Activated naive CD4-positive, alpha-beta T cell (primary cell): ENCODE measurements at places on chromosomes 12 and 14.

DNA sequence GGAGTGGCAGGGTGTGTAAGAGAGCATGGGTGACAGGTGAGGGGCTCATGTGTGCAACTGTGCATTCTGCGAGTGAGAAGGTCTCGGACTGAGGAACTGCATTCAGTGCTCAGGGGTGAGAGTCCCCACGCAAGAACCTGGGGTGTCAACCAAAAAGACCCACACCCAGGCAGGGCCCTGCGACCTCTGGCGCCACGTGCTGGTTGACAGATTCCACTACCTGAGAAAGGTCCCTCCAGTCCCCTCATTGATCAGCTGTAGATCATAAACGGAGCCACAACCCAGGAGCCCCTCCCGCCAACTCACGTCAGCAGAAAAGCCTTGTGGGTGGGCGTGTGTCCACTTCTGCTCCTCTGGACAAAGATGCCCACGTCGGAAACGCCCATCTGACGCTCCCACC, 98.7 kb downstream of the ASCL4 start:
- no peak for DNase-seq

GRCh38 chr14:88005978-88006851, 1.3 kb downstream of the GPR65 start:
- DNase-seq, result peak; percentile 31

- DNase-seq, result no peak
Measured at GRCh38 chr14:54177019-54177418, 219.8 kb upstream of the CDKN3 start.

DNA sequence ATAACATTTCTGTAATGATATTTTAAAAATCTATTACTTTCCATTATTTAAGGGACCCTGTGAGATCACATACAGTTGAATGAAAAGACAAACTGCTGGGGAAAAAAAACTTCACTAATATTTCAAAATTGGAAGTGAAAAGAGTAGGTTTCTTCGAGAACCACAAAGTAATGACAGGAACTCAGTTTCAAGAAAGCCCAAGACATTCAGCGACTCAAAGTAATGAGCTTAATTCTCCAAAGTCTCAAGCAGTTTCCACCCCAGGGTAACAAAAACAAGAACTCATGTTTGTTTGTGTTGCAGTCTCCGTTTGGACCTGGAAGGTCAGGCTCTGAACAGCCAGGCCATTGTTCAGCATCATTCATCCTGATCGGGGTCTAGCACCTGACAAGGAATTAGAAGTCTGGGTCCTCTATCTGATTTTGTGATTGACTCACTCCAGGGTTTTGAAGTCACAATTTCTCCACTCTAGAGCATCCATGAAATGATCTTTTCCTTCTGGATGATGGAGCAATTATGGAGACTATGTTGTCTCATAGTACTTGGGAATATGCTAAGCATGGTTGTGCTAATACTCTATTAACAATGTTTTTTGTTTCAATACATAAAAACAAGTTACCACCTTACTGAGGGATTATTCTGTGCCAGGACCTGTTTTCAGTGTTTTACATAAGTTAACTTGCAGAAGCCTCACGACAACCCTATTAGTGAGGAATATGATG, 126.9 kb downstream of the SLC25A21 start:
- no peak for DNase-seq

GRCh38 chr12:57889500-57889989, 43.0 kb upstream of the CTDSP2 start:
- DNase-seq, result no peak

- no peak for DNase-seq
Measured at GRCh38 chr14:72783741-72784140, 110.2 kb downstream of the DPF3 start.

DNA sequence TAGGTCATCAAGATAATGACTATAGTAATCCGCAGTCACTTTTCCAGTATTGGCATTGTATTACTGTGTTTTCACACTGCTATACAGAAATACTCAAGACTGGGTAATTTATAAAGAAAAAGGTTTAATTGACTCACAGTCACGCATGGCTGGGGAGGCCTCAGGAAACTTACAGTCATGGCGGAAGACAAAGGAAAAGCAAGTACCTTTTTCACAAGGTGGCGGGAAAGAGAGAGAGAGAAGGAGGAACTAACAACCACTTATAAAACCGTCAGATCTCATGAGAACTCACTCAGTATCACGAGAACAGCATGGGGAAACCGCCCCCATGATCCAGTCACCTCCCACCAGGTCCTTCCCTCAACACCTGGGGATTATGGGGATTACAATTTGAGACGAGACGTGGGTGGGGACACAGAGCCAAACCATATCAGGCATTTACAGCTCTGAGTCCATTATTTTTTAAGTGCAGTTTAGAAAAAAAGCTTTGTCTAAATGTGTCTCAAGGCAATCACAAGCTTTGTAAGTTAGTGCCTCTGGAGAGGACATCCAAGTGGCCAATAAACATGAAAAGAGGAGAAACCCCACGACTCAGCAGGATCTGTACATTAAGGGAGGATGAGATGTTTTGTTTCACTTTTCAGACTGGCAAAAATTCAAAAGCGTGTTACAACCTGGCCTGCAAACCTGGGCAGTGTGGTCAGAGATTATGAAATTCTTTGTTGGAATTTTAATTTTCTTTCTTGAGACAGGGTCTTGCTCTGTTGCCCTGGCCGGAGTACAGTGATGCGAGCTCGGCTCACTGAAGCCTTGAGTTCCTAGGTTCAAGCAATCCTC, 82.0 kb downstream of the DNAH10 start:
- DNase-seq, result no peak

DNA sequence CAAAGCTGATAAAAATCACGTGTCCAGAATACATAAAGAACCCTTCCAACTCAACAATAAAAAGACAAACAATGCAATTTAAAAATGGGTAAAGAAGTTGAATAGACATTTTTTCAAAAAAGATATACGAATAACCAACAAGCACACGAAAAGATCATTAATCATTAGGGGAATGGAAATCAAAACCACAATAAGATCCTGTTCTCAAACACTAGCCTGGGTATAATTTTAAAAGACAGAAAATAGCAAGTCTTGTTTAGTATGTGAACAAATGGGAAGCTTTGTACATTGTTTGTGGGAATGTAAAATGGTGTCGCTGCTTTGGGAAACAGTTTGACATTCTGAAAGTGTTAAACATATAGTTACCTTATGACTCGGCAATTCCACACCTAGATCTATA, 86.3 kb upstream of the LMNTD1 start:
- no peak for DNase-seq

DNA sequence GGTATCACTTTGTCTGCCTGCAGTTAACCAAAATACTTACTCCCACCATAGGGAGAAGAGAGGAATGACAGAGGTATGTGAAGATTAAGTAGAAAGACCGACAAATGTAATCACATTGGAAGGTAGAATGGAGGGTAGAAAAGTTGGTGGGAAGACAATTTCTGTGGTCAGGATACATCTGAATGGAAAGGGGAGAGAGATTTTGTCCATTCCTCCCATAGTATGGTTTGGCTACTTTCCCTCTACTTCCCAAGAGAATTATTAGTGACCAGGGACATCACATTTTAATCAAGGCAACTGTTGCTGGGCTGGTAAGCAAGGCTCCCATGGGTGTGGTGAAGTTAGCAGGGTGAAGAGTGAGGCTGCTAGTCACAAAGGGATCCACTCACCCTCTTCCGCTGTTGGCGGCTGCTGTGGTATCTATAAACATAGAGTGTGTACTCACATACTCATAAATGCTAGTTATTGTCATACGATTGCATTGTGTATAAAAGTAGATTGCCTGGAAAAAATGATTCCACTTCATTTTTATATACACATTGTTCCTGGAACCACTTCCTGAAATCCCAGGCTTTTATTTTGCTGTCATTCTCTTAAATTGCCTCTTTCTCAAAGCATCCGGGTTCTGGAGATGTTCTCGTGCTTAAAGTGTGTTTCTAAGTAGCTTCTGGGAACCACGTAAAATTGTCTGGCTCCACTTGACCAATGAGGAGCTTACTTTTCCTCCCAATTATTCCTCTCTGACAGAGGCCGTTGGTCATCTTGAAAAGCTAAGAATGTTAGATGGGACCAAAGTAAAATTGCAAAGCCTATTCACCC, 413.1 kb downstream of the ZFP36L1 start:
- DNase-seq, result no peak

GRCh38 chr12:9796971-9797370, 30.3 kb upstream of the KLRF1 start:
- no peak for DNase-seq

DNA sequence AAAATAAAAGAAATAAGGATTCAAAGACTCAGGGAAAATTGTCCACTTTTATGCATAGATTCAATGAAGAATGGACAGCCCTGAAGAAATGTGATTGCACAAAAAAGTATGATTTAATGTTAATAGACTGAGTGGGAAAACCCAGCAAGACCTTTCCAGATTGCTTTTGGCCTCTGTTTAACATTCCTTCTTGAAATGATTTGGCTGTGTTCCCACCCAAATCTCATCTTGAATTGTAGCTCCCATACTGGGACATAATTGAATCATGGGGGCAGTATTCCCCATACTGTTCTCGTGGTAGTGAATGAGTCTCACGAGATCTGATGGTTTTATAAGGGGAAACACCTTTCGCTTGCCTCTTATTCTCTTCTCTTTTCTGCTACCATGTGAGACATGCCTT, 1316.9 kb upstream of the SEL1L start:
- no peak for DNase-seq

DNA sequence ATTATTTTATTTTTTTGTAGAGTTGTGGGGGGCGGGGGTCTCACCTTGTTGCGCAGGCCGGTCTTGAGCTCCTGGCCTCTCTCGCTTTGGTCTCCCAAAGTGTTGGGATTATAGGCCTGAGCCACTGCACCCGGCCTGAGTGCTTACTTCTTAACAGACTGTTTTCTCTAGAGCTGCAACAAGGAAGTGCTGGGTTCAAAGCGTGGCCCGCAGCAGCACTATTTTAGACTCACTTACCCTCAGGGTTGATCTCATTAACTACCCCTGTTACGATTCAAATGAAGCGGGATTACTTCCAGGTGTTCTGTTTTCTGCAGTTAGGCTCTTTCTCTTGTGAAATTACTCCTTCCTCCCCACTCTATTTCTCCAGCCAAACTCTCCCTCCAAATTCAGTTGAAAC, 8.7 kb downstream of the A2ML1 start:
- DNase-seq, result no peak

DNA sequence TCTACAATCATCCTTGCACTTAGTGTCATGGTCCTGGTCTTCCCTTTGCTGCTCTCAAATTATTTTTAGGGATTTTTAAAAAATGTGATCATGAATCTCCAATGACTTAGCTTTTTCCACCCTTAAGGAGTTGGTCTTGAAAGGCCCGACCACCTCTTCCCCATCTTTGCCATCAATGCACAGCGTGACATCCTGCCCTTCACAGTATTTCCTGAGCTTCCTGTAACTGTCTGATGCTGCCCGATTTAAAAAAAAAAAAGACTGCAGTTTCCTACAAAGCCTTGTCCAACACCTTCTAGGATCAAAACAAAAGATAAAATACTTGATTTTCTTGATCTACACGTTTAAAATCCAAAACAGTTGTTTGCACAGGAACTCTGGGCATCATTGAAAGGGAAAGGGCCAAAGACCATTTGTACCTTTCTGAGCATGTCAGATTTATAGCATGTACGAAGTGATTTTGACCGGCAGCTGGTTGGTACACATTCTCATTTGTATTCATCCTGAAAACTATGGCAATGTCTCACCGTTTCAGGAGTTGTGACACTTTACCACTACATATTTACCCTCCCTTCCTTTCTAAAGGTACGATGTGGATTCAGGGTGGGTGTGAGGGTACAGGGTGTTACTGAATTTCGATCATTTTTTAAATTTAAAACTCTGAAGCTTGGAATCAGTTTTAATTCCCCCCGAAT, 7.4 kb upstream of the ELK3 start:
- no peak for DNase-seq

GRCh38 chr12:5197131-5197530, 153.5 kb downstream of the KCNA5 start:
- DNase-seq, result no peak

GRCh38 chr12:30144777-30145683, 361.3 kb upstream of the TMTC1 start:
- DNase-seq, result no peak

- DNase-seq, result no peak
Measured at GRCh38 chr12:77377622-77378021, 312.3 kb upstream of the E2F7 start.

DNA sequence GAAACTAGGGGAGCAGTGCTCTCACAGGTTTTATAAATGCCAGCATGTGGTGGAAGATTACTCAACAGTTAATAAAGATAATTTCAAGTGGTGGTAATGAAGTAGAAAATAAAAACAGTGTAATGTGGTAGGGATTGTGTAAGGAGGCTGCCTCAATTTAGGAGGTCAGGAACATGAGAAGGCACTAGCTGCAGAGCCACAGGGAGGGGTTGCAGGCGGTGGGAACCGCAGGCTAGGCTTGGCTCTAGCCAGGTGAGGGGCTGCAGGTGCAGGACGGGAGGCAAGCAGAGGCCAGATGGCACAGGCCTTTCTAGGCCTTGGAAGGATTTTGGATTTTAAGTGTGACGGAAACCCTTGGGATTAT, 768 bp downstream of the METTL25 start:
- no peak for DNase-seq

DNA sequence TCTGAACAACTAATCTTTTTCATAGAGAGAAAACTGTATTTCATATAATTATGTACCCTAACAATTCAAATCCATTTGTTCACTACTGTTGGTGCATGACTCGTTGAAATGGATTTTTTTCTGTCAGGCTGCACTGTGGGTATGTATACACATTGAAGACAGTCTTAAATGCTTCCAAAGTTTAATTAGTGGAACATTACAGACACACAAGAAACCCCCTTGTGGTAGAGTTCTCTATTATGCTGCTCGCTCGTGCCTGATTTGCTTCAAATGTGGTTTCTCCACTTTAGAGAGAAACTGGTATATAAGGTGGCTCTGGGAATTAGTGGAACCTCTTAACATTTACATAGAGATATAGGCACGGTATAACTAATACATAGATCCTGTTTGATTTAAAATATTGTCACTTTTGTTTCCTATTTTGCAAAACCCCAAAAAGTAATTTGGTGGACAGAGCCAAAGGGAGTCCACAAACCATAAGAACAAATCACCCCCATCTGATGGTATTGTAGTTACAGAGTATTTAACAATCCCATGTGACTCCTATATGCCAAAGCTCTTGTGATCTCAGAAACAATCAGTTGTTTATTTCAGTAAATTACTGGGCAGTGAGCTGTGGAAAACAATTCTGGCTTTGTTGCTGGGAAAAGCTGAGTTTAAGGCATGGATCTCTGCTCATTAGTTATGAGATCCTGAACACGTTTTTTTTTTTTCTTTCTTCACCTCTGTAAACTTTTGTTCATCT, 159.5 kb downstream of the BRMS1L start:
- DNase-seq, result no peak

DNA sequence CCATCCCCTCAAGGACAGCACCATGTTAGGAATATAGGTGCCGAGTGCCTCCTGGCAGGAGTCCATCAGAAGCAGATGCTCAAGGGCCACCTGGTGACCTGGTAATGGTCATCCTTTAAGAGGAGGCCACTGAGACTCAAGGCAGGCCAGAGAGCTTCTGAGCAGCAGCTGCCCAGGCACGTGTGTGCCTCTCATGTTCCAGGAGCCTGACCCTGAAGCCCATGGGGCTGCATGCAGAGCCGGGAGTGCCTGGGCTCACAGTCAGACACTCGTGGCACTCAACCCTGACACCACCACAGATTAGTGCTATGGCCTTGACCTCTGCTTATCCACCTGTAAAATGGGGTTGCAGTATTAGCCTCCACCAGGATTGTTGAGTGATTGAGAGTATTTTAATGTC, 45.6 kb downstream of the C14orf132 start:
- DNase-seq, result no peak

GRCh38 chr12:126343321-126343720, 1278.1 kb downstream of the AACS start:
- DNase-seq, result no peak
